Bronchial smooth muscle cell (primary cell): ENCODE measurements at places on chromosomes 16 and 17. TPM values are rescaled to one million over a fixed set of nuclear protein-coding genes. Genes with fewer than 3 reads are reported as not detected.

KIAA0753 gene
- total RNA-seq = 8.2 and 9.0 TPM in 2 replicates

RNF227 gene
- total RNA-seq = 1.7 and 2.0 TPM in 2 replicates

PDE6G gene
- total RNA-seq = not detected in 2 replicates

MT4 gene
- not detected in 2 replicates for total RNA-seq

IL34 gene
- 2.4 and 3.9 TPM in 2 replicates for total RNA-seq

MYH13 gene
- under 0.01 TPM in 1 of 2 replicates, not detected in the other for total RNA-seq

UMOD gene
- total RNA-seq = not detected in 2 replicates

GINS2 gene
- 0.77 and 1.9 TPM in 2 replicates for total RNA-seq

CCL18 gene
- not detected in 2 replicates for total RNA-seq

CMTM2 gene
- total RNA-seq = not detected in 2 replicates

ABCA8 gene
- total RNA-seq = 78.8 and 139 TPM in 2 replicates

KLHL36 gene
- total RNA-seq = 55.2 and 78.1 TPM in 2 replicates

LRRC75A gene
- 1.4 and 2.7 TPM in 2 replicates for total RNA-seq

HAGHL gene
- total RNA-seq = 9.7 and 15.1 TPM in 2 replicates
